ENCODE measurements at places on chromosomes 11 and 22. TPM values are rescaled to one million over a fixed set of nuclear protein-coding genes. Genes with fewer than 3 reads are reported as not detected.

Gene APLNR
- total RNA-seq: 42.7 TPM

Gene MSANTD4
- total RNA-seq: 107 TPM

Gene LBHD1
- total RNA-seq: 6.0 TPM

Gene LRRC32
- 25.8 TPM for total RNA-seq

Gene ANKK1
- total RNA-seq: 0.33 TPM

Gene PHLDB1
- total RNA-seq: 93.2 TPM

Gene MAPK8IP2
- total RNA-seq: 22.7 TPM

Gene OR9G1
- not detected for total RNA-seq

Gene LMO2
- 17.5 TPM for total RNA-seq

Gene PLEKHA7
- total RNA-seq: 49.3 TPM

Gene ARAP1
- 131 TPM for total RNA-seq

Gene XKR3
- not detected for total RNA-seq

Gene CHORDC1
- total RNA-seq: 82.8 TPM

Gene OR8B12
- total RNA-seq: not detected

Gene FOXR1
- total RNA-seq: not detected

Gene RHOG
- 10.2 TPM for total RNA-seq

Gene NUDT22
- 22.4 TPM for total RNA-seq

Gene TMPRSS6
- not detected for total RNA-seq

Gene TYR
- total RNA-seq: 65.3 TPM

Gene TSSK2
- not detected for total RNA-seq

Gene ARHGAP32
- 56.8 TPM for total RNA-seq

Gene ST14
- total RNA-seq: 3.8 TPM

Data from camera-type eye (tissue), 1 donor.